ENCODE measurements at places on chromosomes 7 and 10. TPM values are rescaled to one million over a fixed set of nuclear protein-coding genes. Genes with fewer than 3 reads are reported as not detected.

Gene CTAGE6
- total RNA-seq, result not detected

Gene GDF10
- total RNA-seq, result not detected

Gene NPY
- total RNA-seq, result not detected

Gene TMEM120A
- 15.8 TPM for total RNA-seq

Gene DGKB
- total RNA-seq, result not detected

Gene PLXNA4
- total RNA-seq, result under 0.01 TPM

Gene GTF2IRD2
- 2.4 TPM for total RNA-seq
